ENCODE measurements at places on chromosomes 12 and 14. TPM values are rescaled to one million over a fixed set of nuclear protein-coding genes. Genes with fewer than 3 reads are reported as not detected.
A peak's percentile ranks its signal among the peaks of the same experiment; 100 is the strongest.

Gene RERGL
- 26.7 TPM for total RNA-seq

Gene SMCO2
- total RNA-seq: not detected

Gene TMPRSS12
- not detected for total RNA-seq

GRCh38 chr14:89266754-89267153 is 150.3 kb downstream of the FOXN3 start:
- H3K27ac ChIP-seq: peak overlapping the region; percentile 82
- DNase-seq: peak; percentile 56
- no peak overlapping the region for H3K4me3 ChIP-seq
- no peaks in the 10 kb centered on the region for H3K27me3 ChIP-seq
- no peaks in the 10 kb centered on the region for H3K36me3 ChIP-seq

- no peaks in the 10 kb centered on the region for H3K4me1 ChIP-seq
- no peaks in the 10 kb centered on the region for H3K36me3 ChIP-seq
- no peak overlapping the region for H3K27ac ChIP-seq
- H3K4me3 ChIP-seq: no peak overlapping the region
These were observed 134.0 kb upstream of the GSC start for GRCh38 chr14:94903883-94904282.

DNA sequence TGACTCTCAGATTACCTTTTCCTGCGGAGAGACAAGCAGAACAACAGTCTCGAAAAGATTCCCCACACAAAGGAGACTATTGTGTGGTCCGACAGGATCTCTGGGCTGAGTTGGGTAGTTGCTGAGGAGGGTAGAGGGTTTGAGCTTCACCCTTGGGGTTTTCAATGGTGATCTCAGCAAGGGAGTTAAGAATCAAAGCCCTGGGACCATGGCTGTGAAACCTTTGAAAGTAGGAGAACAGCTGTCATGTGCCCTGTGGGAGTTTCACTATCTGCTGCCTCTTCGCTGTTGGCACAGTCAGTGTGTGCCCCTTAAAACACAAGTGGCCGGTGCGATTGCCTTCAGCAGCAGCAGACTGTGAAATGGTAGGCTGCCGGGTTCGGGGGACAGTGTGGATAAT is 14.2 kb upstream of the PLEK2 start:
- H3K36me3 ChIP-seq: no peaks in the 10 kb centered on the region
- DNase-seq: no peak

DNA sequence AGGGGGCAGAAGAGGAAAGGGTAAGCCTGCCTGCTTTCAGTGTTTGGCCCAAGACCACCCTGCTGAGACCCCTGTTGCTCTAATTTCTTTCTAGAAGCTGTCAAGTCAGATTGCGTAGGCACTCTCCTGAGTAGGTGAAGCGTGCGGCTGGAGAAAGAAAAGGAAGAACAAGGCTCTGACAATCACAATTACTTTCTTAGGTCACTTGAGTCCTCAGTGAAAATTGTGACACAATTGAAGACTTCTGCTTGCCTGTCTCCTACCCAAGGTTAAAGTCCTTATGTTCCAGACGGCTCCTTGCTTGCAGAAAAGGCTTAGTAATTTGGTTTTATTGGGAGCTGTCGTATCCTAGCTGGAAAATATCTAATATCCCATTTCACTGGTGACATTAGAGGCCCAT is 721 bp upstream of the CTSG start:
- DNase-seq: no peak
- no peaks in the 10 kb centered on the region for H3K36me3 ChIP-seq
- H3K27ac ChIP-seq: no peak overlapping the region
- no peak overlapping the region for H3K4me3 ChIP-seq
- no peaks in the 10 kb centered on the region for H3K27me3 ChIP-seq

- no peak overlapping the region for H3K27ac ChIP-seq
- H3K27me3 ChIP-seq: no peaks in the 10 kb centered on the region
- DNase-seq: no peak
These were observed 13.0 kb upstream of the DPF3 start for GRCh38 chr14:72906879-72907278.

DNA sequence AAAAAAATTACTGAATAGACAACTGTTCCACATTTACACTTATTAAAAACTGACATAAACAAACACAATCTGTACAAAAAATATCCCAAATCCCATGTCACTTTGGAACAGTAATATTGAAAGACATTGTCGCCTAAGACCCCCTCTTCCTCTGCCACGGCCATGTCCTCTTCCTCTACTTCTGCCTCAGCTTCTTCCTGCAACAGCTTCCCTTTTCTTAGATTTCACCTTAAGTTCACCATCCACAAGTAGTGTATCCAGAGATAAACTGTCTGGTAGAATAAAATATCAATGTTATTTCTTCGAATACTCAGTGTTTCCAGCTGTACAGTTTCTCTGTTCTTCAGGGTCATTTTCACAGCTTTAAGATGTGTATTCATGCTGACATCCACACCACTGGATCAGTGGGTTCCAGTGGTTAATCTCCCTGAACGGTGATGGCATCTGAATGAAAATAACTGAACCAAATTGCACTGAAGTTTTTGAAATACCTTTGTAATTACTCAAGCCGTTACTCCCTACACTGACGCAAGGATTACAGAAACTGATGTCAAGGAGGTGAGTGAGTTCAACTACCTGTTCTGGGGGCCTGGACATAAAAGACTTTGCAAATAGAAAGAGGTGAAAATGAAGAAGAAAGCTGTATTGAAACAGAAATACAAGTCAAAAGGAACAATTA is 208.5 kb downstream of the C12orf50 start:
- no peaks in the 10 kb centered on the region for H3K27me3 ChIP-seq
- H3K36me3 ChIP-seq: no peaks in the 10 kb centered on the region
- no peak overlapping the region for H3K4me3 ChIP-seq
- DNase-seq: no peak
